Central memory CD8-positive, alpha-beta T cell (primary cell): ENCODE measurements at places on chromosomes 2 and 18.

DNA sequence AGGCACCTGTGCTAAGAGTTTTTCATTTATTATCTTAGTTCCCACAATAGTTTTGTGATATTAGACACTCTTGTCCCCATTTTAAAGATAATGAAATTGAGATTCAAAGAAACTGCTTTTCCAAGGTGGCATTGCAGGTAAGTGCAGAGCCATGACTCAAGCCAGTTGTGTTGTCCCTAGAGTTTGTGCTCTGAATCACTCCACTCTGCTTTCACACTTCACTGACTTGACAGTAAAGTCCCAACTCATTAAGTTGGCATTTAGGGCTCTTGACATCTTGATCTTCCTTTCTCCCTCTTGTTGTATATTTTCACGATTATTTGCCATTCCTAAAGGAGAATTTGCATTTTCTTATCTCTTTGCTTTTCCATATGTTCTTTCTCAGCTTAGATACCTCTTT is 114.3 kb downstream of the DIS3L2 start:
- no peak for DNase-seq

- no peak for DNase-seq
Observed at GRCh38 chr2:14120376-14120775, 512.1 kb upstream of the LRATD1 start.

DNA sequence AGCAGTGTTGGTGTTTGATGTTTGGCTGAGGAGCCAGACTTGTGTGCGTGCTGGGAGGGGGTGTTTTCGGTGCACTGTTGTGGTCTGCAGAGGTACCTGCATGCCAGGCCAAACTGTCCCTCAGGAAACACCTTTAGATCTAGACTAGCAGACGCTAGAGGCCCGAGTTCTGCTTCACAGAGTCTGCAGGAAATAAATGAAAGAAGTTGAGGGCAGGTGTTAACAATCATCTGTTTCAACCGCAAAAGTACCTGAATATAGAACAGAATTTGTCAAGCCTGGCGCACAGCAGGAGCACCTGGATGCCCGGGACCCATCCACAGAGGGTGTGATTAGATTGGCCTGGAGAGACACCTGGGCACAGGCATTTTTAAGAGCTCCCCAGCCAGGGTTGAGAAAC is 40.5 kb upstream of the REL start:
- DNase-seq: no peak

DNA sequence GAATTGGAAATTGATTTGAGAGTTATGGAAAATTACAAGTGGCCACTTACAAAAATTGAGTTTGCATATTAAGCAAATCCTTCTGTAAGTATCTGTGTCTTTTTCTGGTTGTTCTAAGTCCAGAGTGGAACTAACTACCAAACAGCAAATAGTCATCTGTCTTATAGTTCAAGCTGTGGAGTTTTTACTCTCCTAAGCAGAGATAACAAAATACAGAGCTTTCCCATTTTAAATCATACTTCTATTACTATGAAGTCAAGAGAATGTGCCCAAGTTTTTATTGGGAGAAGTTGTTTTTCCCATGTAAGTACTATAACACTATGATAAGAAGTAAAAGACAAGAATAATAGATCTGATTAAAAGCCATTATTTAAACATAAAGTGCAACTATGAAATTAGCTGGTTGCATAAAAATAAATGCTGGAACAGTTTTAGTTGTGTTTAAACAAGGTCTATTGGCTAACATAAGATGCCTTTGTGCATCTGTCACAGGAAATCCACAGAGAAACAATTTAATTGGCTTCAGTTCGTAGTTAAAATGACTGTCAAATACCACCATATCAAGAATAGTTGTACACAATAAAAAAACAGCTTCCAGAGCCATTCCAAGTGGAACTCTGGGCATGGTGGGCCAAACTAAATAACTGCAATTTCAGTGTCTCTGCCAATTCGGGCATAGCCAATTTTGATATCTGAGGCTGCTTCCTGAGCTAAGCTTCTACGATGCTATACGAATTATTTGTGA is 1467.4 kb upstream of the NXPH2 start:
- DNase-seq: no peak

GRCh38 chr2:36530983-36531354 is 67.0 kb downstream of the FEZ2 start:
- no peak for DNase-seq

DNA sequence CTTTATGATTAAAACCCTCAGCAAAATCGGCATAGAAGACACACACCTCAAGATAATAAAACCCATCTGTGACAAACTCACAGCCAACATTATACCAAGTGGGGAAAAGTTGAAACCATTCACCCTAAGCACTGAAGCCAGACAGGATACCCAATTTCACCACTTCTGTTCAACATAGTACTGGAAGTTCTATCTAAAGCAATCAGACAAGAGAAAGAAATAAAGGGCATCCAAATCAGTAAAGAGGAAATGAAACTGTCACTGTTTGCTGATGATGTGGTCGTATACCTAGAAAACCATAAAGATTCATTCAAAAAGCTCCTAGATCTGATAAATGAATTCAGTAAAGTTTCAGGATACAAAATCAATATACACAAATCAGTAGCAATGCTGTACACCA is 16.4 kb upstream of the RPRD1A start:
- no peak for DNase-seq

GRCh38 chr18:61752973-61753372 is 139.8 kb downstream of the RNF152 start:
- no peak for DNase-seq

DNA sequence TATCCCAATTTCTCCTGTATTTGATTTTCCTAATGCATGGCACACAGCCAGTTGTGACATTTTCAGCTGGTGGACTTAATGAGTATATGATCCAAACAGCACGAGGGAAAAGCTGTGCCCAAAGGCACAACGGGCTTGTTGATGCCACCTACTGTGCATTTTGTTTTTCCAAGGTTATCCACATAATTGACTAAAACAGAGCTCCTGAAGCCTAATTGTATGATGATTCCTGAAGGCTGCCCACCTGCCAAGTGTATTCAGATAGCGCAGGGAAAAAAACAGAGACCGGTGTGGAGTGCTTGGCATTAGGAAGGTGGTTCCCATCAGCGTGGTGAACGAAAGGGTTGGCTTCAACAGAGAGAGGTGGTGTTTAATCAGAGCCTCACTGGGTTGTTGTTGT is 14.9 kb downstream of the RBMS1 start:
- no peak for DNase-seq
